ENCODE measurements at places on chromosomes 4 and X. TPM values are rescaled to one million over a fixed set of nuclear protein-coding genes. Genes with fewer than 3 reads are reported as not detected.
A peak's percentile ranks its signal among the peaks of the same experiment; 100 is the strongest.

Gene LEF1
- total RNA-seq: not detected

Gene NCBP2L
- not detected for total RNA-seq

Gene SPANXN2
- not detected for total RNA-seq

Gene ADH1C
- total RNA-seq: not detected

Gene FAM149A
- total RNA-seq: 1.9 TPM

Gene FREM3
- not detected for total RNA-seq

Gene TCEAL7
- total RNA-seq: not detected

Gene AFM
- total RNA-seq: not detected

DNA sequence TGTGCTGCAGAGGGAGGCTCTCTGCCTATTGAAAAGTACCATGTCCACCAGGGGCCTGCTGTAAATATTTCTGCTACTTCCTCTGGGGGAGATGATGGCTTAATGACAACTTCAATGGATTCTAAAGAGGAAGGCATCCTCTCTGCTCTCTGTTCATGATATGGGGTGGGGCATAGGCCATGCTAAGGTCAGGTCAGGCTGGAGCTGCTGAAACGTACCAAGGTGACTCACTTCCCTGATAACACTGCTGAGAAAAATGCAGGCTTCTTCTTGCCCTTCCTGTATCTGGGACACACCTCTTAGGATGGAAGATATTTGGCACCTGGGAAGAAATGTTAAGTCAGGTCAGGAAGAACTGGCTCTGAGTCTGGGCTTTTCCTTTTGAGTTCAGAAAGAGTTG is 31.5 kb downstream of the HS3ST1 start:
- DNase-seq: no peak

DNA sequence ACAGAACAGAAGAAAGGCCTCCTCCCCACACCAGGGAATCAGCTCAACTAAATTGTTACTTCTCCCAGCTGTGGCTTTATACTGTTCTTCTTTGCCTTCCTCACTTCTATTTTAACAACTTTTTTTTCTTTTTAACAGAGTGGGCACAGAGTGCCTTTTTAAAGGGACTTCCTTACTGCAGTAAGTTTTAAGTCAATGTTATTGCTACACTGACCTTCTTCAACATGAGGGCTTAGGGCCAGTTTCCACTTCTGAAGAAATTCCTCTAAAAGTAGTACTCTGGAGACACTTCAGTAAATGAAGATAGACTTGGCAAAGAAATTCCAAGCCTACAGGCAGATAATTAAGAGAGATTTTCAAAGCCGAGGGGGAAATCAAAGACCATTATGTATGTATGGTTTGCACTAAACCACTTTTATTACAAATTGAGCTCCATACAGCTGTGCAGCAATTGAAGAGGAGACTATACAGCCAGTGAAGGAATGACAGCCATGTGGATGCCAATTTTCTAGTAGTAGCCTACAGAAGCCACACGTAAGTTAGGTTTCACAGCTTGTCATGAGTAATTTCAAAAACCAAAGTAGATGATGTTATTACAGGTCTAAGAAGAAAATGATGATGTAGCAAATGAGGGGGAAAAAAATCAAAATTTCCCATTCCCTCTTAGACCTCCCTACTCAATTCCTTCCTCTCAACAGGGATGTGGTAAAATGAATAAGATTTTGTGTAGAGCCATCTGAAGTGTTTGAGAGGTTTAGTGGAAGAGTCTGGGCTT is 36.9 kb upstream of the RASGEF1B start:
- no peak for DNase-seq

- no peak for DNase-seq
Measured at GRCh38 chr4:139753686-139754085, 88.1 kb downstream of the MGST2 start.

DNA sequence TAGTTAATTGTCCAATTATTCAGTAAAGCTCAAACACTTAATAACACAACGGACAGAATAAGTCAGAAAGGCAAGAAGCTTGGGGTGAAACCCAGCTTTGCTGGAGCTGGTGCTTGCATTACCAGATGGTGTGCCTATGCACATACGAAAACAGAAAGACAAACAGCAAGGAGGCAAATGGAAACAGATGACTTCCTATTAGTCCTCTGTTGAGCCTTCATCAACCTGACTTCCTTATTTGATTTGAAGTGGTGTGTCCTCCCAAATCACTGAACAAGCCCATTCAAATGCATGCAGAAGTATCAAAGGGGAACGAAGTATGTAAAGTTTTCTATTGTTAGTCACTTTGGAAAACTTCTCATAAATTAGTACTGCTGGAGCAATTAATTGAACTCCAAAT is 166.2 kb downstream of the ATP10D start:
- peak; percentile 48 for DNase-seq

- DNase-seq: no peak
Measured at GRCh38 chr4:57763070-57763469, 652.9 kb upstream of the IGFBP7 start.

- DNase-seq: peak; percentile 23
Measured at GRCh38 chrX:123600181-123600580, 132.7 kb downstream of the THOC2 start.

DNA sequence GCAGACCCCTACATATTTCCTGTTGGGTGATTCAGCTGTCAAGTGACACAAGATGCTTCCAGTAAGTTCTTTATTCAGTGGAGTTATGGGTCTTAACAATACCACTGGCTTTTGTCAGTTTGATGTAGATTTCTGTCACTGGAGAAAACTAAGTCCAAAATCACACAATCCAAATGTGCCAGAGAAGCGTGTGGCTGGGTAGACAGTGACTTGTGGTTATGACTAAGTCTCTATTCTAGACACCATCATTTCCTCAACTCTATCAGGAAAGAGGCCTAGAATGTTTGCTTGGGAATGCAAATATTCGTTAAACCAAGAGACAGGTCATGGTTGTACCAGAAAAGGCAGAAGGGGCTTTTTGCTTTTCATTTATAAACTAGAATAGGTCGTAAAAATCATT is 54.4 kb upstream of the HS3ST1 start:
- no peak for DNase-seq

GRCh38 chrX:85114171-85114570 is 110.5 kb downstream of the APOOL start:
- no peak for DNase-seq

DNA sequence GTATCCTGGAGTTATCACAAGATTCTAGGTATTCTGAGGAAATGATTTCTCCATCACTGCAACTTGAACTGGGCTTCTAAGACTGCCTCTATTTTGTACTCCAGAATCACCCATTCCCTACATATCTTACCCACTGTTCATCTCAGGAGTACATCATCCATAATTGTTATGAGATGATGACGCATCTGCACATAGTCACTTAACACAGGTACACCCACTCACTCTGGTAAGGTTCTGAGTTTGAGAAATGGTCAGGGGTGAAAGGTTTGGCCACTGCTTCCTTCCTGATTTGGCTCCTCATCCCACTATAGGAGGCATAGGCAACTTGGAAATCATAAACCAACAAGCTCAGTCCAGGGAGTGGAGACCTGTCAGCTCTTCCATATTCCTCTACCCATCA is 143.9 kb downstream of the GLRA2 start:
- DNase-seq: no peak

DNA sequence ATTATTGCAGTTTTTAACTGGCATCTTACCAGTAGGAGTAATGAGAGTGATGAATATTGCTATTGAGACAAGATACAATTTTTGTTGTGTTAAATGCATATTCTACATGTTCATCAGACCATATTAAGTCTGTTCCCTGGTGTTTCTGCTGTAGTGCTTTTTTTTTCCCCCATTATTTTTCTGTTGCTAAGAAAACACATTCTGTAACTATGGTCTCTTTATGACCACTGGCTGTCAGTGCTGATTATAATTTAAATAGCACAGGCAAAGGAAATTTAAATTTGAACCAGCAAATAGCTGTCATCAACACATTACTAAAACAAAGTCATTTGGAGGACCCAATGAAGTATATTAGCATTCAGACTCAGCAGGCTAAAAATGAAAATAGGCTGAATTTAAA is 98.3 kb upstream of the ANKRD50 start:
- no peak for DNase-seq

- no peak for DNase-seq
Measured at GRCh38 chrX:40273356-40274050, 175.7 kb upstream of the BCOR start.

DNA sequence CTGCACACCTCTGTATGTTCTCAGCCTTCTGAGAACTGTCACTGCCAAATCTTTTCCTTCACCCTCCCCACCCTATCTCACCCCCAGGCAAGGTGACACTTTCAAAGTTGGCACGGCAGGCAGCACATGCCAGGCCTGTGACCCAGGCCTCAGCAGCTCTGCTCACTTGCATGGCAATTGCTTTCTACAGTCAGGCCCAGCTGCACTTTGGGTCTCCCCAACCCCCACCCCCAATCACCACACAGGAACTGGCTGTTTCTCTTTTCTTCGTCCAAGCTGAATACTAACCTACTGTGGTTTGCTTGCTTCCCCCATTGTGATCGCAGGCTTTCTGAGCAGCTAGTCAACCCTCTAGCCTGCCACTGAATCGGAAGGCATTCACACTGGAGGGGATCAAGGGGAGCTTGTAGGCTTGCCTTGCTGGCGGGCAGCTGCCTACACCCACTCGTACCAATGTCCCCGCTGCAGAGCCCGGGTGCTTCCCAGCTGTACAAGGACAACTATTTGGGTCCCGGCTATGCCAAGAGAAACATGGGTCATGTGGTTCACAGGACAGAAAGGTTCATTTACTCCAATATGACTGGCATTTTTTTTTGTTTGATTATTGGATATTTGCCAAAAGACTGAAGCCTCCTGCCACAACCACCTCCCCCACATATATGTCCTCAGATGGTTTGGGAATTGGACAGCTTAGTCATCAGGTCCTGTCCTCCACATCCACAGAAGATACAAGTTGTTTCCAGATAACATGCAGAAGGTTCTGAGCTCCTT is 28.1 kb downstream of the SLC25A43 start:
- no peak for DNase-seq

GRCh38 chr4:100796332-100796731 is 278.5 kb upstream of the EMCN start:
- DNase-seq: no peak

- no peak for DNase-seq
Measured at GRCh38 chrX:40998123-40998522, 87.1 kb upstream of the USP9X start.

DNA sequence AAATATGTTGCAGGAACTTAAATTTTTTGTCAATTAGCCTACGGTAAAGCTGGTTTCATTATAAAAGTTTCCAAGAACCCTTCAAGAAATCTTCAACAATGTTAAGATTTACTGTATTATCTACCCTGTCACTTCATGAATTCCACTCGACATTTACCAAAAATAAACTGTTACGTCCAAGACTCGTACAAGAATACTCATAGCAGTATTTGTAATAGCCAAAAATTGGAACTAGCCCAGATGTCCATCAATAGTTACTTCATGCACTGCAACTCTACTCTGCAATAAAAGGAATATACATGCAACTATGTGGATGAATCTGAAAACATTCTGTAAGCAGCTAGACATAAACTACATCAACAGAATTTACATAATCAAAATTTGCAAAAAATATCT is 13.4 kb downstream of the RBMX start:
- peak; percentile 40 for DNase-seq

GRCh38 chrX:9525511-9526248 is 60.8 kb downstream of the TBL1X start:
- peak; percentile 61 for DNase-seq

GRCh38 chr4:25012655-25013054 is 18.1 kb downstream of the LGI2 start:
- DNase-seq: no peak

- no peak for DNase-seq
Measured at GRCh38 chr4:4735870-4736269, 123.6 kb upstream of the MSX1 start.

DNA sequence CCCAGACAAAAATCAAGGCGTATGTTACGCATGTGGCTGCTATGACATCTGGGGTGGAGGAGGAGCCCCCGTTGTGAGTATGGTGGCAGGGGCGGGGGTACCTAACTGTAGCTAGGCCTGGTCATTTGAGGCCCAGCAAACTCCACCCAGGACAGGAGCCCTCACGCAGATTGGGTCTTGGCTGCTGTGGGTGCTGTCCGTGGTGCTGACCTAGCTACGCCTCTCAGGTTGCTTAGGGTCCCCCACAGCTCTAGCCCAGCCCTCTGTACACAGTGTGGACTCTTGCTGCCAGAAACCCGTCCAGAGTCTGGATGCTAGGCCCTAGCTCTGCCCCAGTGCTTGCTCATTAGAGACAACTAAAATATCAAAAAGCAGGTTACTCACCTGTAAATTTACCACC is 146.7 kb upstream of the PSAPL1 start:
- DNase-seq: peak; percentile 61

GRCh38 chr4:69974631-69975030 is 9.1 kb upstream of the CSN2 start:
- DNase-seq: no peak

- no peak for DNase-seq
Measured at GRCh38 chr4:123530357-123530756, 133.8 kb downstream of the SPRY1 start.

- DNase-seq: peak; percentile 9
Measured at GRCh38 chrX:11589641-11590040, 76.1 kb downstream of the ARHGAP6 start.

GRCh38 chr4:55979562-55979961 is 30.8 kb downstream of the CEP135 start:
- no peak for DNase-seq

GRCh38 chr4:157895205-157895604 is 277.6 kb downstream of the GASK1B start:
- DNase-seq: no peak
